ENCODE measurements at places on chromosomes 5 and 9.

DNA sequence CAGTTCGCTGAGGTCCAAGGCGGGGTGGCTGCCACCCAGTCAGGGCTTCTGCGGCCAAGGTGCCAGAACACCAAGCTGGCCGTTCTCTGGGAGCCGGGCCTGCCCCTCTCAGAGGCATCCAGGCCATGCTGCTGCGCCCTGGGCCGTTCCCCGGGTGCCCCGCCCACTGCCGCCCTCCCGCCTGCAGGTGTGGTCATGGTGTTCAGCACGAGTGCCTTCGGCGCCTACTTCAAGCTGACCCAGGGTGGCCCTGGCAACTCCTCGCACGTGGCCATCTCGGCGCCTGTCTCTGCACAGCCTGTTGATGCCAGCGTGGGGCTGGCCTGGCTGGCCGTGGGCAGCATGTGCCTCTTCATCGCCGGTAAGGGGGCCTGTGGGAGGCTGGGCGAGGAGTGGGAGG is 7.7 kb downstream of the SLC2A8 start:
- DNase-seq, result no peak

DNA sequence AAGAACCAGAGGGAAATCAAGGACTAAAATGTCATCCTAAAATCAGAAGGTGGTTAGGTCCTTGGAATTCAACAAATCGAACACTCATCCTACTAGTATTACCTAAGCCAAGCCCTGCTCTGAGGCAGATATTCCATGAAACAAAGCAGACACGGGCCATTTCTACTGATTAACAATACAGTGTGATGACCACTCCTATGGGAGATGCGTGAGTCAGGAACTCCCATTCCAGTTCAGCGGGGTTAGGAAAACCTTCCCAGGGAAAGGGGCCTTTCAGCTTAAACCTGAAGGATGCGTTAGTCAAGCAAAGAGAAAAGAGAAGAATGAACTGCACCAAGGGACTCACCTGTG is 117.8 kb upstream of the LHFPL2 start:
- no peak for DNase-seq

GRCh38 chr5:125149110-125149509 is 402.7 kb upstream of the ZNF608 start:
- no peak for DNase-seq

DNA sequence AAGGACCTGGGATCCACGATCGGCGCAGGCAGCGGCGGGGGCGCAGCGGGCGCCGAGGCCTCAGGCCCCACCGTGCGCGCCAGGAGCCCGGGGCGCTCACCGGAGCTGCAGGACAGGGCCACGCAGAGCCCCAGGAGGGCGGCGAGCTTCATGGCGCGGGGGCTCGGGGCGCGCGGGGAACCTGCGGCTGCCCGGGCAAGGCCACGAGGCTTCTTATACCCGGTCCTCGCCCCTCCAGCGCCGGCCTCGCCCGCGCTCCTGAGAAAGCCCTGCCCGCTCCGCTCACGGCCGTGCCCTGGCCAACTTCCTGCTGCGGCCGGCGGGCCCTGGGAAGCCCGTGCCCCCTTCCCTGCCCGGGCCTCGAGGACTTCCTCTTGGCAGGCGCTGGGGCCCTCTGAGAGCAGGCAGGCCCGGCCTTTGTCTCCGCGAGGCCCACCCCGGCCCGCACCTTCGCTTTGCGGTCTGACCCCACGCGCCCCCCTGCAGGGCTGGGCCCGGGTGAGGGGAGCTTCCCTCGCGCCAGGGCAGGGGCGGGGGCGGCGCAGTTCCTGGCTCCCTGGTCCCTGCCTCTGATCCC is at the start of gene SCGB3A1:
SCGB3A1 (minus strand) TSS at position 189 of the 577 bp plus-strand sequence; CDS start at position 152, 37 bp downstream.
- no peak for DNase-seq

DNA sequence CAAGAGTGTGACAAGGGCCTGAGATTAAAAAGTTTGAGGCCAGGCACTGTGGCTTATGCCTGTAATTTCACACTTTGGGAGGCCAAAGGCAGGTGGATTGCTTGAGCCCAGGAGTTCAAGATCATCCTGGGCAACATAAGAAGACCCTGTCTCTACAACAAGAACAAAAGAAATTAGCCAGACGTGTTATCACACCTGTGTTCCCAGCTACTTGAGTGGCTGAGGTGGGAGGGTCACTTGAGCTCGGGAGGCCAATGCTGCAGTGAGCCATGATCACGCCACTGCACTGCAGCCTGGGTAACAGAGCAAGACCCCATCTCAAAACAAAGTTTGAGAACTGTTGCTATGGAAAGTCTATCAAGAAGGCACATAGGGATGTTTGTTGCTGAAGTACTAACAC is 25.0 kb downstream of the EXOSC2 start:
- no peak for DNase-seq

- DNase-seq, result no peak
Measured at GRCh38 chr9:114465906-114466900, 39.1 kb downstream of the WHRN start.

DNA sequence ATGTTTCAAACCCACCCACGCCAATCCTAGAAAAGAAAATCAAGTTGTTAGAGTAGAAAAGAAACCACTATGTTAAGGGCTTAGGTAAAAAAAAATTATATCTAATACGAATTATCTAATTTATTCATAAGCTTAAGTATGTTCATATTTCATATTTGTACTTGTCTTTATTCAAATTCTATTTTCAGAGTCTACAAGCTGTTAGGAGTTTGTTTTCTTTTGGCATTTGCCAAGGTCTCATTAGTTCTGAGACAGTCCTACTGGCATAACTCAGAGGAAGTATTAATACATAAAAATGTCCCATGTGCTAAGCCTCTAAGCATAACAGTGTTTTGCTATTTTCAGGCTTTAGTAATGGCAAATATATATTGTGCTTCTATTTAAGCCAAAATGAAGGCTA is 57.6 kb downstream of the STARD4 start:
- no peak for DNase-seq
